ENCODE measurements at places on chromosomes 4 and X. TPM values are rescaled to one million over a fixed set of nuclear protein-coding genes. Genes with fewer than 3 reads are reported as not detected.

CXCL10 gene
- not detected for total RNA-seq

TLL1 gene
- total RNA-seq, result 39.2 TPM

DNA sequence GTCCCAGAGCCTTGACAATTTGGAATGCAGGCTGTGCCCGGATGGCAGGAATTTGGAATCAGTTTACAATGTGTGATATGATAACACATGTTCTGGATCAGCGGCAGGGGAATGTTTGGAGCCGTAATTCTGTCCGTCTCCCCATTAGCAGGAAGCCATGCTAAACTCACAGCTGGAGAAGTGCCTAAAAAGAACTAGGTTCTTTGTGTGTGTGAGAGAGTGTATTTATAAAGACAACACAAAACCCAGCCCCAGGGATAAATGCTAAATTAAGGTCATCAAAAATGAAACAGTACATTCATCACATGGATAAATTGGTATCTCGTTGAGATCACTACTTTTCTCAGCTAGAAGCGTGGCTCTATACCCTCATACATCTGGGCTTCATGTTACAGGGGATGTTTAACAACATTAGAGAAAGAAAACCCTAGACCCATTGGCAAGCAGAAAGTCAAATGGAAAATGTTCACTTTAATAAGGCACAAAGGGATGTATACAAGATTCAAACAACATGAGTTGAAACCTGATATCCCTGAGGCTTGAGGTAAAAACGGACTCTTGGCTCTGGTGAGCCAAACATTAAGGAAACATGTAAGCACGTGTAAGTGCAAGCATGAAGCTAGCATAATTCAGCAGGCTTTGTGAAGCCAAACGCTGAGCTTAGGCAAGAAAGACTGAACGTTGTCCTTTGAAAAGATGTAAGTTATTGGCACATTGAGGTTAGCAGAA lies 18.0 kb upstream of the TMEM131L start:
- peak overlapping the region; percentile 83 for H3K27ac ChIP-seq
- H3K4me3 ChIP-seq, result peak overlapping the region; percentile 66
- no peaks in the 10 kb centered on the region for H3K36me3 ChIP-seq
- DNase-seq, result no peak
- H3K4me1 ChIP-seq, result peaks cover 38% of the 10 kb centered on the region

GRCh38 chrX:2819345-2820135 lies 9.2 kb upstream of the GYG2 start:
- H3K27me3 ChIP-seq, result no peaks in the 10 kb centered on the region
- H3K4me1 ChIP-seq, result no peaks in the 10 kb centered on the region
- no peak overlapping the region for H3K27ac ChIP-seq
- H3K4me3 ChIP-seq, result no peak overlapping the region

DNA sequence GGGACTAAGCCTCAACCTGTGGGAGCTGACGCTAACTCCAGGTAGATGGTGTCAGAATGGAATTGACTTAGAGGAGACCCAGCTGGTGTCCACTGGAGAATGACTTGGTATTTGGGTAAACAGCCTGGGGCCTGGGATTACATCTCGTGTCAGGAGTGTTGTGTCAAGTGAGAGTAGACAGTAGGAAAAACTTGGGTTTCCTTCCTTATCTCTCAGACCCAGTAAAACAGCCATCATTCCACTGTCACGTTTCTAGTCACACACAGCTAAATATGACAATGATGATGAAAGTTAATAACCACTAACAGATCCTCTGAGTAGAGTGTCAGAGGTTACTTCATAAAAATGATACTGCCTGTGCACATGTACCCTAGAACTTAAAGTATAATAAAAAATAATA lies 13.8 kb downstream of the ZNF674 start:
- peak; percentile 27 for DNase-seq
- no peaks in the 10 kb centered on the region for H3K4me1 ChIP-seq
- no peak overlapping the region for H3K4me3 ChIP-seq
- peaks cover 6% of the 10 kb centered on the region for H3K36me3 ChIP-seq
- no peak overlapping the region for H3K27ac ChIP-seq
- no peaks in the 10 kb centered on the region for H3K27me3 ChIP-seq

DNA sequence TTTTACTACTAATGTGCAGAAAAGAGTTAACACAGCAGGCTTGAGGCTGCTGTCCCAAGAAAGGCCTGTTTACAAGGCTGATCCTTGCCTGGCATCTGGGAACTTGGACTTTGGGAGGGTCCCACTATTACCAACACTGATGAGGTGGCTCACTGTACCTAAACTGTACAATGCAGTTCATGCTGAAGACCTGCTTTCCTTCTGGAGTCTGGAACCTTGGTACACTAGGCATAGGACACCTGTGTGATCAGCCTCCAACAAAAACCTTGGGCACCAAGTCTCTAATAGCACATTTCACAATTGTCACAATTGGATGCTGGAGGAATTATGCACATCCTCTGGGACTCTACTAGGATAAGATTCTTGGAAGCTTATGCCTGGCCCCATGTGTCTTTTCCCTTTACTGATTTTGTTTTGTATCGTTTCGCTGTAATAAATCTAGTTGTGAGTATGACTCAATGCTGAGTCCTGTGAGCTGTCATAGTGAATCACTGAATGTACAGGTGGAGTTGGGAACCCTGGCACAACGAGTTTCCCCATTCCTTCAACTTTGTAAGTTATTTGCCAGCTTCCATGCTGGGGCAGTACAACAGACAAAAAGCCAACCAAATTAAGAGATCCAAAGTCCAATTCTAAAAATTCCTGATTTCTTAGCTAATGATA lies 45.9 kb downstream of the TEC start:
- H3K36me3 ChIP-seq, result no peaks in the 10 kb centered on the region
- no peaks in the 10 kb centered on the region for H3K4me1 ChIP-seq
- H3K27ac ChIP-seq, result no peak overlapping the region
- peaks cover 49% of the 10 kb centered on the region for H3K27me3 ChIP-seq
- H3K4me3 ChIP-seq, result no peak overlapping the region

DNA sequence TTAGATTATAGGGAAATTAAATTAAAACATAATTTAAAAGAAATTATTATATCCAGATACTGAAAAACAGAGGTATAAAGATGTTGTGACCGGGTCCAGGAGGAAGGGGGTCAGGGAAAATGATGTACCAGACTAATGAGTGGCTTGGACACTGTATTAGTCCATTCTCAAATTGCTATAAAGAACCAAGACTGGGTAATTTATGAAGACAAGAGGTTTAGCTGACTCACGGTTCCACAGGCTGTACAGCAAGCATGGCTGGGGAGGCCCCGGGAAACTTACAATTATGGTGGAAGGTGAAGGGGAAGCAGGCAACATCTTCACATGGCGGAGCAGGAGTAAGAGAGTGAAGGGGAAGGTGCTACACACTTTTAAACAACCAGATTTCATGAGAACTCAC lies 3.4 kb upstream of the FAM9B start:
- no peak for DNase-seq
- no peaks in the 10 kb centered on the region for H3K36me3 ChIP-seq
- no peaks in the 10 kb centered on the region for H3K27me3 ChIP-seq
- no peaks in the 10 kb centered on the region for H3K4me1 ChIP-seq
- no peak overlapping the region for H3K4me3 ChIP-seq

GRCh38 chr4:3293401-3294391 lies 875 bp downstream of the RGS12 start:
- peak overlapping the region; percentile 86 for H3K27ac ChIP-seq
- peaks cover 26% of the 10 kb centered on the region for H3K4me1 ChIP-seq
- peak overlapping the region; percentile 86 for H3K4me3 ChIP-seq
- peaks cover 18% of the 10 kb centered on the region for H3K36me3 ChIP-seq
- DNase-seq, result peak; percentile 84

DNA sequence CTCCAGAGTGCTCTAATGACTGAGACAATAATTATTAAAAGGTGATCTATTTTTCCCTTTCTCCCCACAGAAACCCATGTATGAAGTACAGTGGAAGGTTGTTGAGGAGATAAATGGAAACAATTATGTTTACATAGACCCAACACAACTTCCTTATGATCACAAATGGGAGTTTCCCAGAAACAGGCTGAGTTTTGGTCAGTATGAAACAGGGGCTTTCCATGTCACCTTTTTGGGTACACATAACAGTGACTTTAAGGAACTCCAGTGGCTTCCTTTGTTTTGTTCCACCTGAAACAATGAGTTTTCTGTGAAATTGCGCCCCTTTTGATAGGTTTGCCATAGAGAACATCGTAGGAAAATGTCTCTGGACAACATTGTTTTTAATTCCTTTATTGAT lies 69.6 kb downstream of the KIT start:
- peaks cover 20% of the 10 kb centered on the region for H3K36me3 ChIP-seq
- H3K27ac ChIP-seq, result no peak overlapping the region
